SIG-M5 (cell line): ENCODE measurements at places on chromosomes 3 and 15.

GRCh38 chr15:66852064-66852905, 150.2 kb downstream of the SMAD6 start:
- no peak for DNase-seq

DNA sequence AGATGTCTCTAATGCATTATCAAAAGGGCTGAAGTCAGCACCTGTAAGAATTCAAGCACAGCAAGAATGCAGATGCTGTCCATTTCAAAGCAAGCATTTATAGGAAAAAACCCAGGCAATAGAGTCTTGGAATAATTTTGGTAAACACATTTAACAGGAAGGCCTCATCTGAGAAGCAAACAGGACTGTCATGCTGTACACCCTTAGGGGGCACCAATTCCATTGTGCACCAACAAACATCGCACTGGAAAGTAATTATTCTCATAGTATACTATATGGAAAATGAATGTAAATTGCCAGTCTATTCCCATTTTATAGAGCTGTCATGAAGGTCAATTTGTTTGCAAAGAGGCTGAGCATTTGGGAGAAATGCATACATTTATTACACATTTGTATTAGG, 247.3 kb upstream of the SUCLG2 start:
- no peak for DNase-seq

DNA sequence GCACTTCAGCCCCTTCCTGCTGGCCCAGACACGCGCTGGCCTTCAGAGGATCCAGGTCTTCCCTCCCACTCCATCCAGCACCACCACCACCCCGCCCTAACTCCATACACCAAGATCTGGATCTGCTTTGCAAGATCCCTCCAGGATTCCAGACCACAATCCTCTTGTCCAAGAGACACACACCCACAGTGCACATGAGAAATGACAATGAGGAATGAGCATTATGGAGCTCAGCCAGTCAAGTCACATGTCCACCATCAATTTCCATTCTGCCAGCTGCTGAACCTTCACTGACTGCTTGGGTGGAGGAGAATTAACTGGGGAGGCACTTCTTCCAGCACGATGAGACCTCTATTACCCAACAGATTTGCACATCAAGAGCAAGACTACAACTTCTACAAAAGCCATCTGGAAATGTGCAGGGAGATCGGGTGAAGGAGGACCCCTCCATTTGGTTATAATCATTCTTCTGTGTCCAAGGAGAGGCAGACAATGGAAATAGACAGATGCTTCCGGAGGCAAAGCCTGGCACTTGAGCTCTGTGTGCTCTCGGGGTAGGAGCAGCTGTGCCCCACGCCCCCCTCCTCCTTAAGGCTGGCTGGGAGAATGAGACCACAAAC, 12.3 kb upstream of the SPATA12 start:
- DNase-seq: no peak

DNA sequence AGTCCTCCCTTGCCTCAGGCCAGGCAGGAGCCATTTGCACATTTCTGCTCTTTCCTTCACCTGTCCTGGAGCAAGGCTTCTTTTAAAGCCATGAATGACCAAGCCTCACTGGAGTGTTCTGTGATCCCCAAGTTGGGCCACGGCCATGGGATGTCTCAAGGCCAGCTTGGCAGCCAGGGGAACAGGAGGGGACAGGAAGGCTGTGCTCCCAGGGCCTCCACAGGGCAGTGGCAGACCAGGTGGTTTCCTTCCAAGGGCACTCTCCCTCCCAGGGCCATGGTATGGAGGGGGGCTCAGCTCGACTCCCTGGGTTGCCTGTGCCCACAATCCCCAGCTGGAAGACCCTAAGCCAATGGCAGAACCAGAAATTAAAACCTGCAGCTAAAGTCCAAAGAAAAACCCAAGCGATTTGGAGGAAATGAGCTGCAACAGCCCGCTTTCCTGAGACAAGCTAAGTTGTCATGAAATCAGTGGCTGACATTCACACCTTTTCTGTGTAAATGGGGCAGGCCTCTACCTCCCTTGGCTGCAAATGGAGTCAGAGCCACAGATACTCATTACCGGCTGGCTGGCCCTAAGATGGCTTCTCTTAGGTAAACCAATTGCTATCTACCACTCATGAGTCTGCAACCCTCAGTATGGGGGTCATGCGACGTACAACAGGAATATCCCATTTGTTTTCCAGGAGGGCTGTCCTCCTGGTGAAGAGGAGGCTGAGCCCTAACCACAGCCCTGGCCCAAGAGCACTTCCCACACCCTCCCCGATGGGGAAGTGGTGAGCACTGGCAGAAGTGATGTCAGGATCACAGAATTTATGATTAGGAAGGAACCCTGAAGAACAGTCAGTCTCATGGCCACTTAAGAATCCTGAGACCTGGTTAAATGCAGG, 83.3 kb downstream of the SNRK start:
- DNase-seq: no peak
